ENCODE measurements at places on chromosomes 12 and 14. TPM values are rescaled to one million over a fixed set of nuclear protein-coding genes. Genes with fewer than 3 reads are reported as not detected.

The ERBB3 gene
- not detected for total RNA-seq

DNA sequence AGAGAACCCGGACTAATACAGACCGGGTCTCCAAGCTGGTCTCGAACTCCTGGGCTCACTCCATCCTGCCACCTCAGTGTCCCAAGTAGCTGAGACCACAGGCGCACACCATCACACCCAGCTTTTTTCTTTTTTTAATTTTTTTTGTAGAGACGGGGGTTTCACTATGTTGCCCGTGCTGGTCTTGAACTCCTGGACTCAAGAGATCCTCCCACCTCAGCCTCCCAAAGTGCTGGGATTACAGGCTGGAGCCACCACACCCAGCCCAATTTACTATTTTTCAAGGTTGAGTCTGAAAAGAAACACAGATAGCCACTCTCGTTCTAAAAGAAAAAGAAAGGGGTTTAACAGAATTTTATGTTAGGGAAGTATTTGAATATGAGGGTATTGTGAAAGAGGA lies 1.8 kb downstream of the ERO1A start:
- no peaks in the 10 kb centered on the region for H3K27me3 ChIP-seq
- H3K4me3 ChIP-seq = no peak overlapping the region
- DNase-seq = no peak
- H3K36me3 ChIP-seq = peaks cover 7% of the 10 kb centered on the region
- H3K27ac ChIP-seq = no peak overlapping the region
- peaks cover 7% of the 10 kb centered on the region for H3K4me1 ChIP-seq

The NUAK1 gene
- 60.6 TPM for total RNA-seq

DNA sequence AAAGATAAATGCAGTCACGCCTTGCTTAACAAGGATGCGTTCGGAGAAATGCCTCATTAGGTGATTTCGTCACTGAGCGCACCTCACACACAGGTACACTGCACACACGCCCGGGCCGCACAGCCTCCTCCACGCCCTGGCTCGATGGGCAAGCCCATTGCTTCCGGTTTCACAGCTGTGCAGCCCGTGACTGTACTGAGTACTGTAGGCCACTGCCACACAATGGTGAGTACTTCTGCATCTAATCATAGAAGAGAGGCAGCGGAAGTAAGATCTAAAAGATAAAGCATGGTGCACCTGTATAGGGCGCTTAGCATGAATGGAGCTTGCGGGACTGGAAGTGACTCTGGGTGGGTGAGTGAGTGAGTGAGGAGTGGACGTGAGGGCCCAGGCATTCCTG lies 4.3 kb downstream of the RIMBP2 start:
- H3K4me1 ChIP-seq = no peaks in the 10 kb centered on the region
- no peak for DNase-seq
- H3K36me3 ChIP-seq = no peaks in the 10 kb centered on the region
- no peak overlapping the region for H3K4me3 ChIP-seq

GRCh38 chr14:26320886-26321285 lies 276.9 kb downstream of the NOVA1 start:
- no peaks in the 10 kb centered on the region for H3K36me3 ChIP-seq
- no peak for DNase-seq
- no peak overlapping the region for H3K4me3 ChIP-seq
- H3K4me1 ChIP-seq = no peaks in the 10 kb centered on the region
- no peak overlapping the region for H3K27ac ChIP-seq
- H3K27me3 ChIP-seq = no peaks in the 10 kb centered on the region

DNA sequence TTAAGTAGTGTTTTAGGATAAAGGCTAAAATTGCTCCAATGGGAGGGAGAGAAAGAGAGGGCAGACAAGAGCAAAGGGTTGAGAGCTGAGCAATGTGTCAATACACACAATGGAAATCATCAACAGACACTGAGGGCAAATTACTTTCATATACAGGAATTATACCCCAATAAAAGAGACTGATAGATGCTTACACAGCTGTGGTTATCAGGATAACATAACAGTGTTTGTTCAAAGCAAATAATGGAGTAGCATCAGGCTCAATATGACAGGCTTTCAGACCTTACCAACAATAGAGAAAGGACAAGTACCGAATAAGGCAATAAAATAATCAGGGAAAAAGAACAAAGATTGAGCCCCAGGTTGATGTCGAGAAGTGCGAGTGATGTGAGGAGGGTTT lies 53.4 kb upstream of the DIO2 start:
- H3K4me1 ChIP-seq = peaks cover 7% of the 10 kb centered on the region
- no peak overlapping the region for H3K4me3 ChIP-seq
- DNase-seq = no peak
- H3K36me3 ChIP-seq = no peaks in the 10 kb centered on the region

- H3K4me3 ChIP-seq = no peak overlapping the region
- no peak overlapping the region for H3K27ac ChIP-seq
Measured at GRCh38 chr14:99524804-99525698, 43.8 kb downstream of the CCNK start.

The GUCY2C gene
- not detected for total RNA-seq
